WERI-Rb-1 (cell line): ENCODE measurements at places on chromosomes 7 and 10.

DNA sequence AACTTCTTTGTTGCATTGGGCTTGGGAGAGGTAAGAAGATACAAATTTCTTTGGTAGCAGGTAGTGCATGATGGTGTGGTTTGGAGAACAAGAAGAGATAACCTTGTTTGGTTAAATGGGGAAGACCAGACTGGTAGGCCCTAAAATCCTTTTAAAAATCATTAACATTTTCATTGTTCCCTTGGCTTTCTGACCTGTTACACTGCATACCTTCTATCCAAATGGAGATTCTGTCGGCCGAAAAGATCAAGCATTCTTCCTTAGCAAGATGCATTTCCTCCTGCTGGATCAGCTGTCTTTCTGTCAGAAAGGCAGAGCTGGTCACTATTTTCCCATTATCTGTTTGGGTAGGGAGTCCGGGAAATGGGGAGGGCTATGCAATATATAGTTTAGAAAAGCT lies 33.7 kb downstream of the AGK start:
- DNase-seq = no peak

GRCh38 chr10:51433949-51434475 lies 265.4 kb downstream of the CSTF2T start:
- DNase-seq = no peak

- no peak for DNase-seq
Measured at GRCh38 chr10:61742812-61743211, 80.1 kb downstream of the CABCOCO1 start.

GRCh38 chr10:104650072-104650471 lies 9.0 kb downstream of the SORCS3 start:
- DNase-seq = peak; percentile 15

- DNase-seq = no peak
Measured at GRCh38 chr7:99493823-99494222, 6.3 kb downstream of the ZNF394 start.

DNA sequence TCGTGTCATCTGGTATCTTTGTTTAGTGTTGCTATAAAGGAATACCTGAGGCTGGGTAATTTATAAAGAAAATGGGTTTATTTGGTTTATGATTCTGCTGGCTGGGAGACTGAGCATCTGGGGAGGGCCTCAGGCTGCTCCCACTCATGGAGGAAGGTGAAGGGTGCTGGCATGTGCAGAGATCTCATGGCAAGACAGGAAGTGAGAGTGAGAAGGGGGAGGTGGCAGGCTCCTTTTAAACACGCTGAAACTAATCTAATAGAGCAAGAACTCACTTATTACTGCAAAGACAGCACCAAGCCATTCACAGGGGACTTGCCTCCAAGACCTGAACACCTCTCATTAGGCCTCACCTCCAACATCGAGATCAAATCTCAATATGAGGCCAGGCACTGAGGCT lies 11.3 kb downstream of the OIT3 start:
- DNase-seq = no peak
